ENCODE measurements at places on chromosomes 6 and 20.

DNA sequence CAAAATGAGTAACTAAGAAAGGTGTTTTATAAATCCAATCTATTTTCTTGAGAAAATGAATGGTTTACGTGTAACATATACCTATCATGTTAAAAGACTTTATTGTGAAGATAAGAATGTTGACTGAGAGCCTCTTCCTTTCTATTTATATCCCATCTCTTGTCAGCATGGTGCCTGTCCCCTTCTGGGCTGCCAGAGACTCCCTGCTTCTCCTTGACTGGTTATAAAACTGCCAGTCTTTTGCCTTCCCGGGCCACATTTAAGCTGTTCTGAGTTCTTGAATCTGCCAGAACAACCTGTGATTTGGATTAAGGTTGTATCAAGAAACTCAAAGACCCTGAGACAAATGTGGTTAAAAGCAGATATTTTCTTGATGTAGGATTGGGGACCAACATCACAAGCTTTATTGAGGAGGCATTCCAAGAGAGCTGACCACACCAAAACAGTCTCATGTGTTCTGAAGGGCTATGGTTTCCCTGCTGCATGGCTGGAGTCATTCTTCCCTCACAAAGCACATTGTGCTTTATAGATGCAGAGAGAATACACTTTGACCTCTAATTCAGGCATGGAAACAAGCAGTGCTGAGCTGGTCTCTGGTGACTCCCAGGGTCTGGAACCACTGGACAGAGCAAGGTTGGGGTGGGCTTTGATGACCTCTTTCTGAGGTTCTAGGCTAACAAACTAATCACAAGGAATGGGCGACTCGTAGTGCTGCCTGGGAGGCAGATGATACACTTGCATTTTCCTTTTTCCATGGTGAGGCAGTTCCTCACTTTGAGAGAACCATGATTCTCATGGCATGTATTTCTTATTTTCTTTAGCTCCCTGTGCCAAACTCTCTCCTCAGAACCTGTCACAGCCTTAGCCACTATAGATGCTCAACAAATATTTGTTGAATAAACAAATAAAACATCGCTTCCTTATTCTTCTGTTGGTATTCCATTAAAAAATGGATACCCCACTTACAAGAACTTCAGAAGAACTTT, 205.0 kb upstream of the PREP start:
- DNase-seq = no peak

DNA sequence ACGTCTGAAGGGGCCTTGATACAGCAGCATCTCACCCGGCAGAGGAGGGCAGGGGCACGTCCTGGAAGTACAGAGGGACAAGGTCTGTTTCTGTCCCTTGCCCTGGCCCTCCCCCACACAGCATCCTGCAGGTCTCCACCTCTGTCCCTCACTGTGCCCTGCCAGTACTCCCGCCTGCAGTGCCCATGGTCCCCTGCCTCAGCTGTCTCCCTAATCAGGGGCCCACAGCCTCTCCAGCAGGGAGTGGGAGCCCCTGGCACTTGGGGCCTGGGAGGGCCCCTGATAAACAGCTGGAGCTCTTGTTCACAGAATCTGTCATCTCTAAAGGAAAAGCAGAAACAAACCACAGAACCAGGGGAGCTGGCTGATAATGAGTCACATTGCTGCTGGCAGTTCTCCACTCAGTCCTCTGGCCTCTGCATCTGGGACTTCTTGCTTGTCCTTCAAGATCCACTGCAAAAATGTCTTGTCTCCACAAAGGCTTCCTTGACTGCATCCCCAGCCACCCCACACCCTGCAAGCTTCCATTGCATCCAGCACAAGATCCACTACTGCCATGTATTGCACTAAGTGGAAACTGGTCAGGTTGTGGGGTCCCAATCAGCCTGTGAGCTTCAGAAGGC, 33.2 kb upstream of the TAF8 start:
- no peak for DNase-seq

GRCh38 chr20:20668639-20669038, 43.8 kb downstream of the RALGAPA2 start:
- DNase-seq = no peak

DNA sequence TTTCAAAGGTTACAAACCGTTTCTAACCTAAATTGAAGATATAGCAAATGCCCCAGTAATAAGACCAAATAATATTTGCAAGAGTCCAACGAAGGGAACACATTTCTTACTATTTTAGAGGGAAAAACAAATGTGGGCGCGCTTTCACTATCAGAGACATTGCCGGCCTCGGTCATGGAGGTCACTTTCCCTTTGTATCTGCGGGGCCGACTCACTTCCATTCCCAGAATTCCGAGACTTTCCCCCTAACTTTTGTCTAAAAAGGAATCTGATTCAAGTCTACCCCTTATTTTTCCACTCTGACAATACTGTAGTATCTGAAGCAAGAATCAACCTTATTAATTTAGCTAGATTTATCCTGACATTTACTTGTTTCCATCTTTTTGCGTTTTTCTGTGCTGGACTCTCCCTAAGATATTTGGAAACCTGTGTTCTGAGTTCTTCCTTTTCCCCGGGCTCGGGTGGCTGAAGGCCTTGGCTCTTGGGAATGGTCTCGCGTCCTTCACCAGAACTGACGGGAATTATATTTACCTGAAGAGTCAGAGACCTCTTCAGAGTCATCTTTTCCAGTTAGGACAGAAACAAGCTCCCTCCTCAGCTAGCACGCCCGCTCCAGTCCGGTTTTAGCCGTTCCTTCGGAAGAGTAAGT, 71.8 kb upstream of the ZNF184 start:
- DNase-seq = no peak

All from uterus (tissue), 4 donors.